Fibroblast of mammary gland (primary cell): ENCODE measurements at places on chromosomes 1 and 21.

GRCh38 chr1:25666460-25666859, 49.9 kb downstream of the MAN1C1 start:
- no peak for DNase-seq

DNA sequence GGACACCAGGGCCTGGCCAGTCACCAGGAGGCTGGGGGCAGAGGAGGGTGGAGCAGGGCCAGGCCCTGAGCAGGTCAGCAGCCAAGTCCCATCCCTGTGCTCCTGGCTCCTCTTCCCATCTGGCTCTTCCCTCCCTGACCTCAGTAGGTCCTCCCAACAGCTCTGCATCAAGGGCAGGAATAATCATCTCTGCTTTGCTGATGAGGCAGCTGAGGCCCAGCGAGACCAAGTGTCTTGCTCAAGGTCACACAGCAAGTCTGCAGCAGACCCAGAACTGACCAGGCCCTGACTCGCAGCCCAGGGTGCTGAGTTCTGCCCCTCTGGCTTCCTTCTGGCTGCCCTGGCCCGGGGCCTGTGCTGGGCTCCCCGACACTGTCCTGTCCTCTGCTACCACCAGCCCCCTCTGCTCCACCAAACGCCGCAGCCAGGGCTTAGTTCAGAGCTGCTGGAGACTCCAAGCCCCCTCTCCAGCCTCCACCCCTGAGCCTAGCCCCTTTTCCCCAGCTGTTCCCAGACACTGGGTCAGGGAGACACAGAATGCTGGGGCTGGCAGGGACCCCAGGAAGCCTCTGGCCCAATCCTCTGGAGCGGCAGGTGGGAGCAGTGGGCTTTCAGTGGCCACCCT, 224.9 kb downstream of the PTPRU start:
- DNase-seq, result no peak

GRCh38 chr1:42552636-42553035, 89.5 kb downstream of the CCDC30 start:
- DNase-seq, result no peak

DNA sequence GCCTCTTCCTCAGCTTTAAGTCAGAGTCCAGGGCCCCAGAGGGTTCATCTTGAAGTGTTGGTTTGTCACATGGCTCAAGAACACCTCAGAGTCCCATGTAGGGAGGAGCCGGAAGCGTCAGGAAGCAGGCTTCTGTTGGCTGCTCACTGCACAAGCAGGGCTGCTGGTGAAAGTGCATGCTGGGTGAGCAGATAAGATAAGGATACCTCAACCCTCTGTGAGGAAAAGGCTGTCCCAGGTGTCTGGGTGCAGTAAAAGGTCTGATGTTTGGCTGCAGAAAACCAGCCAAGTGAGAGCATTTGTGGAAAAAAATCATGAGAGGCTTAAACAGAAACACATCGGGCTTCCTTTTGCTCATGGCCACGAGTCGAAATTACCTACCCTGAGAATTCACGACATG, 6.2 kb upstream of the TEX35 start:
- no peak for DNase-seq

- DNase-seq, result no peak
Measured at GRCh38 chr1:234498448-234499118, 19.6 kb upstream of the TARBP1 start.

- peak; percentile 99 for DNase-seq
Measured at GRCh38 chr1:77832901-77833300, 53.5 kb downstream of the MIGA1 start.

DNA sequence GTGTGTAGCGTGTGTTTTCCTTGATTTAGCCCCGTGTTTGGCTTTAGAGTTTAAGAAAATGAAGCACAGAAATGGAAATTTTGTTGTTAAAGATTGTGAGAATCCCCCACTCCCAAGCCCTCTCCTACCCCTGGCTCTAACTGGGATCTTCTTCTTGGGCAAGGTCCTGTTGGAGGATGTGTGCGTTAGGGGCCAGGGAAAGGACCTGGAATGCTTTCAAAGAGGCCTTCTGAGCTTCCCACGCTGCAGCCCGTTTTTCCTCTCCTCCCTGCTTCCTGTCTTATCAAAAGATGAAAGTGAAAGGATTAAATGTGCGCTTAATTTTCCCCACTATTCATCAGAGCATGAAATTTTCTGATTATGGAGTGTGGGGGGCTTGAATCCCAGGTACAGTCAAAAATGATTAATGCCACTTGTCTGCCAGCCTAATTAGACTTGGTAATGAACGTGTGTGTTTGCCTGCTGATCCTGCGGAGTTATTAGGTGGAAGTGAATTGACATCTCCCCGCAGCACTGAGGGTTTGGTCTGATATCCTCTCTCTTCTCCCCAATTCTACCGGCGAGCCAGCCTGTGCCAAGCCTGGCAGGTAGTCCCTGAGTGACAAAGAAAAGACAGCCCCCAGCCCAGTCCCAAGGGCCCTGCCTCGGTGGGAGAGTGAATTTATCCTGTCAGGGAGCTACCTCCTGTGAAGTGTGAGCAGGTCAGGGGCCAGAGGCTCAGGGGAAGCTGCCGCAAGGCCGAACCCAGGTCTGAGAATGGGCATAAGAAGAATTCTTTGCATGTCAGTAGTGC, 4.9 kb downstream of the RASSF5 start:
- no peak for DNase-seq

DNA sequence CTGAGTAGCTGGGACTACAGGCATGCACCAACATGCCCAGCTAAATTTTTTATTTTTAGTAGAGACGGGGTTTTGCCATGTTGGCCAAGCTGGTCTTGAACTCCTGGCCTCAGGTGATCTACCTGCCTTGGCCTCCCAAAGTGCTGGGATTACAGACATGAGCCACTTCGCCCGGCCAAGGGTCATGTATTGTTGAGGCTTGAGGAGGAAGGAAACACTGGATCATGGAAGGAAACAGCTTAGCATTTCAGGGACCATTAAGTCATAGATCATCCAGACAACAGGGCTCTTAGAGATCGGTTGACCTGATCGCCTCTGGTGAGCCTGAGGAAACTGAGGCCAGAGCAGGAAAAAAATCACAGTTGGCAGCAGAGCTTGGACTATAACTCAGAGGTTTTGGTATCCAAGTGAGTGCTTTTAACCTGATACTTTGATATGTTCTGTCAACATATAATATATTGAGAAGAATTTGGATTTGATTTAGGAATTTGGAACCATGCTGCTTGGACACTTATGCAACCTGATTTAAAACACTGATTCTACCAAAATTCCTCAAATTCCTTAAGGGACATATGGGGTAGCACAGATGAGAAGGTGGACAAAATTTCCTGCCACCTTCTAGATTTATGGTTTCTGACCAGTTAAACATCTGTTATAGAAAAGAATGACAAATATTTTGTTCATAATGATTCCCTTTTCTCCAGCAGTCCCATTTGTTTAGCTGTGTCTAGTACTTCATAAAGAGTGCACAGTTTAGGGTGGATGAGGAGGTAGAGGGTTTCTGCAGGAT, 13.1 kb upstream of the BMP8A start:
- no peak for DNase-seq

- peak; percentile 33 for DNase-seq
Measured at GRCh38 chr1:41578712-41579335, 94.3 kb upstream of the EDN2 start.

GRCh38 chr1:92567211-92567868, 80.6 kb upstream of the GFI1 start:
- DNase-seq, result peak; percentile 71

DNA sequence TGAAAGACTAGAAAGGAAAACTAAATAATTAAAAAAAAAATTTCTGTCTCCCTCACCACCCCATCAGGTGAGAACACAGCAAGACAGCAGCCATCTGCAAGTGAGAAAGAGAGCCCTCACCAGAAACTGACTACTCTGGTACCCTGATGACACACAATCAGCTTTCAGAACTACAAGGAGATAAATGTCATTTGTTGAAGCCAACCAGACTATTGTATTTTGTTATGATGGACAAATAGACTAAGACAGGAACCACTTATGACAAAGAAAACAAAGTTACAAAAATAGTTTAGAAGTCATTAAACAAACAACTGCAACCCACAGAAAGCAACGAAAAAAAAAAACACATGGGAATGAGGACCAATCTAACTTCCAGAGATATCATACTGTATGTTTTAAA, 98.3 kb downstream of the FAF1 start:
- DNase-seq, result no peak

DNA sequence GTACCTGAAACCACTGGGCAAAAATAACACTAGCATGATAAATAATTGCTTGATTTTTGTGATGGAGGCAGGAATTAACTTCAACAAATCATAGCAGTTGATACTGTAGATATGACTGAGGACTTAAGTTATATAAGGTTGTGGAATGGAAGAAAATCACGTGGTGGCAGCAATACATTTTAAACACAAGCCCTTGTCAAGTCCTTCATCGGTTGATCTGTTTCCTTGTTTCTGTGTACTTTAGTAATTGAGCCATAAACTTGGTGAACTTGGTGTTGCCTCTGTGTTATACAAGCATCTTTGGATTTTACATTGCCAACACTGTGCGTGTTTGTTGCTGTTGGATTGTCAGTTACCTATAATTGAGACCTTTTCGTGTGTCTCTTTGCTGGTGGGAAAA, 114.4 kb downstream of the CAMTA1 start:
- no peak for DNase-seq

DNA sequence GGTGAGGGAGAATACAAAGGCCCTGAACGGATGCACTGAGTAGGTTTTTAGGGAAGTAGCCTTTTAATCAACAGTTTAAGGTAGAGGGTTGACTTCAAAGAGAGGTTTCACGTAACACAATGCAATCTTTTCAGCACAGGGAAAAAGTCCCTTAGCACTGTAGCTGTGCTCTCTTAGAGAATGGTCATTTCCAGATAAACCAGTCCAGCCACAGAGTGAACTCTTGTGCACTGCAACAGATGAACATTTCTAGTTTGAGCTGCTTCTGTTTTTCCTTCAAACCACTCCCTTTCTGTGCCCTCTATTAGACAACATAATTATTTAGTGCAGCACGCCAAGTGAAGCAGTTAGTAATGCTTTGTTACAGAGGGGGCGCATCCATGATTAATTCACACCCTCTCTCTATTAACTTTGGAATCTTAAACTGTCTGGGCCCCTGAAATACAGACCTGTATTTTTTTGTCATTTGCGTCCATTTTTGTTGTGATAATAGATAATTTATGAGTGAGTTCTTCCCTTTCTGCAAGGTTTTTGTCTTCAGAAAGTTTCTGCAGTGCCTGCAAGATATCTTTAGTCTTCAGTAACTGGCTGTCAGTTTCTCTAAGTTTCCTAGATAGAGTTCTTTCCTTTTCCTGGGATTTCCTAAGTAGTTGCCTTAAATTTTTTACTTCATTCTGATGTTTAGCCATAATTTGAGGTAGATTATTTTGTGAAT, 22.9 kb downstream of the LCA5L start:
- no peak for DNase-seq

DNA sequence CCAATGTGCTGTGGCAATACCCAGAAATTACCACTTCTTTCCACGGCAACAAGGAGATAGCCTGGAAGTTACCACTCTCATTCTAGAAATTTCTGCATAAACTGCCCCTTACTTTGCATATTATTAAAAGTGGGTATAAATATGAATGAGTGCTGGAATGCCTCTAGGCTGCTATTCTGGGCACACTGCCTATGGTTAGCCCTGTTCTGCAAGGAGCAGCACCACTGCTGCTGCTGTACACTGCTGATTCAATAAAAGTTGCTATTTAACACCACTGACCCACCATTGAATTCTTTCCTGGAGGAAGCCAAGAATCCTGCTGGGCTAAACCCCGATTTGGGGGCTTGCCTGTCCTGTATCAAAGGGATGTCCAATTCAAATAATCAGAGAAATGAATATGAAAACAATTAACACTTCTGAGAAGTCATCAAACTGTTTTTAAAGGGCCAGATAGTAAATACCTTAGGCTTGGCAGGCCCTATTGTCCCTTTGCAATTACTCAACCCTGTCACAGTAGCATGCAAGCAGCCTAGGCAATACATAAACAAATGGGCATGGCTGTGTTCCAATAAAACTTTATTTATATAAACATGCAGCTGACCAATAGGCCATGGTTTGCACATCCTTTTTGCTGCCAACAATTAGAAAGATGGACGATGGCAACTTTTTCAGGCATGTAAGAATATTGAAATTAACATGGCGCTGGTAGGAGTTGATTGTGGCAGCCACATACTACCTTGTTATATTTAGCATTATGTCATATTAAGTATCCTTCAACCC, 369.4 kb upstream of the B3GALT2 start:
- DNase-seq, result no peak

GRCh38 chr1:154324241-154324640, 1.1 kb upstream of the ATP8B2 start:
- DNase-seq, result no peak

- no peak for DNase-seq
Measured at GRCh38 chr21:42453224-42453985, 42.6 kb downstream of the RSPH1 start.

- no peak for DNase-seq
Measured at GRCh38 chr1:174890024-174890423, 109.7 kb upstream of the CACYBP start.

DNA sequence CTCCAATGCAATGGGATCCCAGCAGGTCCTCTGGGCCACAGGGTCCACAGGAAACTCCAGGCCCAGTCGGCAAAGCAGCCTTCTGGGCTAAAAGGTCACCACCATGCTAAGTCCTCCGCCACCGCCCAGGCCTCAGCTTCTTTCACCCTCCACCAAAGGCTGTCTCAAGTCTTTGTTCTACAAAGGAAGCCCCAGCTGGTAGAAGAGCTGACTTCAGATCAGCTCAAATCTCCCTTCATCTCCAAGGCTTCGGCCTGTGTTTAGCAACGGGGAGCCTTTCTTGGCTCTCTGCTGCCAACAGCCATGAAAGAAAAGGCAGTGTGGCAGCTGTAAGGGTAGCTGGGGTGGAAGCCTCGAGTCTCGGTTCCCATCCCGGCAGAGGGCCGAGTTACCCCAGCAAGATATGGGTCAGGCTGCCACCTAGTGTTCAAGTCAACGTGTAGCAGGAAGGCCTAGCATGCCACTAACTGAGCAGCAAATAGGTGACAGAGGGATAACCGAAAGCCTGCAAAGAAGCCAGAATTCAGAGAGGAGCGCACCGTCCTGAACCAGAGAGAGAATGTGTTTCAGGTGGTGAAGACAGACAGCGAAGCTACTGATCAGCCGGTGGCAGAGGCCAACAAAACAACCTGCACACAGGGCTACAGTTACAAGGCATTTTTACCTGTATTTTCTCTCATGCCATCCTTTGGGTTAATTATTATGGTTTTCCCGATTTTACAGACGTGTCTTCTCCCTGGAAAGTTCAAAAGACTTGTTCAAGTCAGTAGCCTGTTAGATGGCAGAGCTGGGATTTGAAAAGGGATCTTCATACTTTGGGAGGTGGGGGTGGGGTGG, 26.8 kb upstream of the CRNN start:
- peak; percentile 72 for DNase-seq

GRCh38 chr1:207397525-207397926, 56.6 kb upstream of the CR2 start:
- DNase-seq, result no peak

GRCh38 chr1:214427871-214428277, 123.5 kb downstream of the PTPN14 start:
- peak; percentile 96 for DNase-seq

DNA sequence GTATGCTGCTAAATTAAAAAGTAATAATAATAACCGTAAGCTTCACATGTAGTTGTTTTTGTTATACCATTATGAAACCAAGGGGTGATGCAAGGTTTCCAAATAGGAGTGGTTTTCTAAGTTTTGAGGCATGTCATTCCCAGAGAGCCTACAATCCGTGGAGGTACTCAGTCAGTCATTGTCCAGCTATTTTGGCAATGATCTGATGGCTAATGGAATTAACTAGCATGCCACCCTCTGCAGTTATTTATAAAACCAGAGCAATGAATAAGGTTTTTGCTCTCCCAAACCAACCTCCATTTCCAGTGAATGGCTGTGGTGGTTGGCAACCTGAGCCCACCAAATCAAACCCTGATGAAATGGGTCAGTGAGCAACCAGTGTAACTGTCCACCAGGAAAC, 106.4 kb downstream of the TBX15 start:
- DNase-seq, result no peak
